ENCODE measurements at places on chromosomes 5 and 9.

DNA sequence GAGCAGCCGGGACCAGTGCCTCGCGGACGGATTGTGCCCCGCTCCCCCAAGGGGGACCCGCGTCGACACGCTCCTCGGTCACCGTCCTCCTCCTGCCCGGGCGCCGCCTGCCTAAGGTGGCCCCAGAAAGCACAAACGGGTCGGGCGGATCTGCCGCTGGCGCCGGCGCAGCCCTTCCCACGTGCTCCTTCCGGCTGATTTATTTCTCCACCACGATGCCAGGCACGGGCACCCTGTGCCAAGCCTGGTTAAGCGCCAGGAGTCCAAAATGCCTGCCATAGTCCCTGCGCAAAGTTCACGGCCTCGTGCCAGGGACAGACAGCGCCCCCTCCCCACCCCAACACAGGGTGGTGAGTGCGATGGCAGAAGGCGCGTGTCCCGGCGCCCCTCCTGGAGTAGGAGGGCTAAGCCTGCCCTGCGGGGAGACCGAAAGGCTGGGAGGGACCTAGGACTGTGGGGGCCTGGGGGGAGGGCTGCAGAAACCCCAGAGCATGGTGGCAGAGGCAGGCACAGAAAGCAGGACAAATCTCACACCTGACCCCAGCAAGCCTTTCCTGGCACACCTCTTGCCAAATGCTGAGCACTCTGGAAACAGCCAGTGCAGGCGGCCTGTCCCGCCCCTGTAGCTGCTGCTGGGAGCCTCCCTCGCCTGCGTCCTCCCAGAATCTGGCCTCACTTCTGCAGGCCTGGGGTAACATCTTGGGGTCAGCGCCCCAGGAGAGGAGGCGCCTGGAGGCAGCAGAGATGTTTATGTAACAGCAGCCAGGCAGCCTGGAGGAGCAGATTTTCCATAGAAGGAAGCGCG lies 1.1 kb upstream of the NOTCH1 start:
- peak; percentile 53 for DNase-seq

DNA sequence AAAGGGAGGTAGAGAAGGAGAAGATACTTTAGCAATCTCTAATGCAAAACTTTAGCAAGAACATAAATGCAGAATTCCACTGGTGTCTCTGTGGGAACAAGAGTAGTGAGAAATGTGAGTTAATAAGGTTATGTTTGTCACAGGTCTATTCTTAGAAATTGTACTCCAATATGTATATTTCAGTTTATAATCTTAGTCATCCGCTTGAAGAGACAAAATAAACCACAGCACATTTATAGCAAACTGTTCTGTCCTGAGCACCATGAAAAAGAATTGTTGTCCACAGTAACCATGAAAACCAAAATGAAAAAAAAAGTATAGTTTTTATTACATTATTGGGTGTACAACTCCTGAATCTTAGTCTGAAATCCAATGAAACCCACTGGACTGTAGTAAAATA lies 93.6 kb upstream of the TSLP start:
- no peak for DNase-seq

DNA sequence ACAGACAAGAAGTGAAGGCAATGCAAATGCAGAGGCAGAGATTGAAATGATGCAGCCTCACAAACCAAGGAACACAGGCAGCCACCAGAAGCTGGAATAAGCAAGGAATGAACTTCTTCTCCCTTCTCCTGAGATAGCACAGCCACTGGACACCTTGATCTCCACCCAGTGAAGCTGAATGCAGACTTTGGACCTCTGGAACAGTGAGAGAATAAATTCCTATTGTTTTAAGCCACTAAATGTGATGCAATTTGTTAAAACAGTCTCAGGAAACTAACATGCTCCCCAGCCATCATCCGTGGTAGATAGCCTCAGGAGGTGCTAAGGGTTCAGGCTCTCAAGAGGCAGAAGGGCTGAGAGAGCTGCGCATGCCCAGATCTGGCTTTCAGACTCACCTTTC lies 512.2 kb upstream of the ZNF608 start:
- no peak for DNase-seq

DNA sequence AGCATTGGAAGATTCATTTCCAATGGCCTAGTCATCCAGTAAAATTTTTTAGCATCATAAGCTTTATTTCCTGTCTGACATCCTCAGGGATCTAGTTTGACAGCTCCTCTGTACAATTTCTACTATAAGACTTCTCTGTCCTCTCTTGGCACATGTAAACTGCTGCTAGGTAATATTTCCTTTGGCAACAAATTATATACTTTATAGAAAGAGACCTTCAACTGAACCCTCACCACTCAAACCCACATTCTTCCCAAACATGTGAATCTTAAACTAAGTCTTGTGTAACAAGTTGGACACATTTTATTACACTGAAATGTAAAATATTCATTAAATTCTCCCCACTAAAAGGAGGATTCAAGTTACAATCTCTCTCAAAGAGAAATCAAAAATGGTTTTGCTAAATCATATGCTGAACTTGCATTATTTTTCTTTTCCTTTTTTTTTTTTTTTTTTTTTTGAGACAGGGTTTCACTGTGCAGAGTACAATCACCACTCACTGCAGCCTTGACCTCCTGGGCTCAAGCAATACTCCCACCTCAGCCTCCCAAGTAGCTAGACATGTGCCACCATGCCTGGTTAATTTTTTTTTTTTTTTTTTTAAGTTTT lies 36.9 kb downstream of the SCAI start:
- no peak for DNase-seq

DNA sequence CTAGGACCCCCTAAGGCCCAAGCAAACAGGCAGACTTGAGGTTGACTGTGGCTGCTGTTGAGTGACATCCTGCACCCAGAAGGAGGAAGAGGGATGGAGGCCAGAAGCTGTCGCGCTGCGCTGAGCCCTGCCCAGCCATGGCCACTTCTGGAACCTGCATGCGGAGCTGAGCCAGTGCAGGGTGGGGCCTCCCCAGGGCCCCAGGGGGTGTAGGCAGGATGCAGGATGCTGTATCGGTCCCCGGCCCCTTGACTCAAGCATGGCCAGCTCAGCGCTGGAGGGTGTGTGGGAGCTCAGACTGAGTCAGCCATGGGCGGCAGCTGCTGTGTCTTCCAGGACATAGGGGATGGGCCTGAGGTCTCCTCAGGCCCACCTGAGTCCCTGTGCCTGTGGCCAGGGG lies 26.9 kb downstream of the GLT6D1 start:
- no peak for DNase-seq

- no peak for DNase-seq
Measured at GRCh38 chr5:41067714-41068568, 3.2 kb downstream of the MROH2B start.

DNA sequence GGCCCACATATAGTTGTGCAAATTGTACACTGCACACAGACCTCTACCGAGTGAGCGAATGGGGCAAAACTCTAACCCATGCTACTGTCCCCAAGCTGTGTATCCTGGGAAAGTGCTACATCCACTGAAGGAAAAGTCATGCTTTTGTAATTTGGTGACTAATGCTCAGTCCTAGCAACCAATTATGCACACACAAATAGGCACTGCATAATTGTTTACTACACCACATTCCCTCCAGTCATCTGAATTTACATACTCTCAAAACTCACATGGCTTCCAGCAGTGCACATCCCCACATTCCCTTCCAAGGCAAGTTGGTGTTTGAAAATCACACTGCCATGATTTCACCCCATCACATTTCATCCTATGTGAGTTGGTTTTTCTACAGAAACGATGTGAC lies 125.9 kb upstream of the OSMR start:
- DNase-seq, result peak; percentile 81

DNA sequence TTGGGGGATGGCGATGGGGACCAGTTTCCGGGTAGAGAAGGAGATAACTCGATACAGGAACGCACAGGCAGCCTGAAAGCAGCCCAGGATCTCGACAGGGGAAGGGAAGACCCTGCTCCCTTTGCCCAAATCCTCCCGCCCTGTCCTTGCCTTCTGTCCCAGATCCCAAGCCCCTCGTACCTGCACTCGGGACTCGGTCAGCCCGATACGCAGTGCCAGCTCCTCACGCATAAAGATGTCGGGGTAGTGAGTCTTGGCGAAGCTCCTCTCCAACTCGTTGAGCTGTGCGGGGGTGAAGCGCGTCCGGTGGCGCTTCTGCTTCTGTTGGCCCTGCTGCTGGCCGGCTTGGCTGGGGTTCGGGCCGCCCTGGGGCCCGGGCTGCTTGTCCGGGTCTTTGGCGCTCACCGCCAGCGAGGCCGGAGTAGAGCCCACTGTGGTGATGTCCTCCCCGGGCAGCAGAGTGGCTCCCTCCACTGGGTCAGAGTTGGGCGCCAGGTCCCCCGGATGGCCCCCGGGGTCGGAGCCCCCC lies 1.8 kb downstream of the OTP start:
- no peak for DNase-seq

All from HFF-Myc (cell line).